ENCODE measurements at places on chromosomes 4 and X.

DNA sequence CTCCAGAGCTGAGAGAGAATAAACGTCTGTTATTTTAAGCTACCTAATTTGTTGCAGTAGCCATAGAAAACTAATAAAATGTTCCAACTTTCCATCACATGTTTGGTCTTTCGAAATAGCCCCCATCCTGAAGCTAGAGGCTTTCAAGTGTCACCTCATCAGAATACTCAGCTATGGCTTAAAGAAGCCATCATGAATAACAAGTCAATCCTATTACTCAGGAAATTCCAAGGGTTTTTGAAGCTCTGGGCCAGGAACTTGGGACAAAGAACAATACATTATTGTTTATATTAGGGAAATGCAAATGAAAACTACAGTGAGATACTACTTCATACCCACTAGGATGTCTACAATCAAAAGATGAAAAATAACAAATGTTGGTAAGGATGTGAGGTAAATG lies 42.2 kb downstream of the TBCK start:
- no peak for ATAC-seq

GRCh38 chr4:16079046-16079445 lies 4.8 kb downstream of the PROM1 start:
- ATAC-seq = no peak

DNA sequence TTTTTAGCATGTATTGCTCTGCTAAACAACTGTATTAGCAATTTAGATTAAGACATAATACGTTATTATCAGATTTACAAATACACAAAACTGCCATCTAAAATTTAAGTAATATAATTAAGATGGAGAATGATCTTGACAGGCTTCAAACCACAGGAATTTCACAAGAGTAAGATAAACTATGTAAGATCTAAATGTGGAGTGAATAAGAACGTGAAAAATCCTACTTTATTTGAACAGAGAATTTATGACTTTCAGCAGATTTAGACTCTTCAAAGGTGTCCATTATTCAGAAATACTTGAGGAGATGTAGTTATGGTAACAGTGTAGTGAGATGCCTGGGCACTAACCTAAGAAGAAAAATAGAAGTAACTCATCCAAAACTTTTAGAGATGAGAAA lies 73.2 kb downstream of the SLC4A4 start:
- ATAC-seq = no peak

DNA sequence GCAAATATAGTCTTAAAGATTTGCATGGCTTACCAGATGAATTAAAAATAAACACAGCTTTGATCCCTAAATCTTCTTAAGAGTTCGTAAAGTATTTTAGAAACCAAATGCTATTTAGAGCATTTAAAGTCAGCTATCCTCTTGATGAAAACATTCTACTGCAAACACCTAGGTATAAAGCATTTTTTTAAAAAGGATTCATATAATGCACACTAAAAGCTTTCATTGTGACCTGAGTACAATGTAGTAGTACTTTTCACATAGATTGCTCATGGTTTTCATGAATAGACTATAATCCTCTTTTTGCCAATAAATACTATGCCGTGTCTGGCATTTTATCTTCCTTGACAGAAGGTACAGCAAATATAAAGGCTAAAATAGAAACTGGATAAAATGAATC lies 805.1 kb upstream of the INTU start:
- no peak for ATAC-seq

- ATAC-seq = no peak
These were observed 43.0 kb downstream of the C4orf33 start for GRCh38 chr4:129138810-129139496.

- ATAC-seq = no peak
These were observed 380.4 kb downstream of the GPM6A start for GRCh38 chr4:175431694-175432093.

GRCh38 chr4:117957571-117957970 lies 76.7 kb upstream of the NDST3 start:
- no peak for ATAC-seq

DNA sequence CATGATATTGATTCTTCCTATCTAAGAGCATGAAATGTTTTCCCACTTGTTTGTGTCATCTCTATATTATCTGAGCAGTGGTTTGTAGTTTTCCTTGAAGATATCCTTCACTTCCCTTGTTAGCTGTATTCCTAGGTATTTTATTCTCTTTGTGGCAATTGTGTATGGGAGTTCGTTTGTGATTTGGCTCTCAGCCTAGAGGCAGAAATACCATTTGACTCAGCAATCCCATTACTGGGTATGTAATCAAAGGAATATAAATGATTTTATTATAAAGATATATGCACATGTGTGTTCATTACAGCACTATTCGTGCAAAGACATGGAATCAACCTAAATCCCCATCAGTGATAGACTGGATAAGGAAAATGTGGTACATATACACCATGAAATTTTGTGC lies 172.7 kb upstream of the IL15 start:
- peak; percentile 2 for ATAC-seq

- peak; percentile 30 for ATAC-seq
These were observed 566 bp downstream of the LARP7 start for GRCh38 chr4:112637552-112637866.

DNA sequence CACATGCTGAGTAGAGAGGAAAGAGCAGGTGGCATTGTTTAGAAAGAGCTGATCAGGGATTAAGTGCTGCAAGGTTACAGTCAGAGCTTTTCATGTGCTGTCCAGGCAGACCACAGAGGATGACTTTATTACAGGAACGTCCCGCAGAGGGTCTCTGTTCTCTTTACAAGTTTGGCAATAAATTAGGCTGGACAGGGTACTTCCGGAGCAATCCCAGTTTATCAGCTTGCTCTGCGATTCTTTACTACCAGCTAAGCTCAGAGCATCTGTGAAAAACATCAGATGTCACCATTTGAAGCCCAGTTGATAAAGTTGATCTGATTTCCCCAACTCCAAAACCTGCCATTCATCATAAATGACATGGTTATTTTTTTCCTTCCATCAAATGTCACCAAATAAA lies 633.1 kb downstream of the NLGN4X start:
- ATAC-seq = no peak

- ATAC-seq = peak; percentile 25
These were observed 929.1 kb downstream of the STIM2 start for GRCh38 chr4:27789773-27790172.

- ATAC-seq = peak; percentile 31
These were observed 72.5 kb upstream of the EMCN start for GRCh38 chr4:100590325-100590724.

GRCh38 chr4:37561196-37561802 lies 124.9 kb downstream of the RELL1 start:
- ATAC-seq = no peak

DNA sequence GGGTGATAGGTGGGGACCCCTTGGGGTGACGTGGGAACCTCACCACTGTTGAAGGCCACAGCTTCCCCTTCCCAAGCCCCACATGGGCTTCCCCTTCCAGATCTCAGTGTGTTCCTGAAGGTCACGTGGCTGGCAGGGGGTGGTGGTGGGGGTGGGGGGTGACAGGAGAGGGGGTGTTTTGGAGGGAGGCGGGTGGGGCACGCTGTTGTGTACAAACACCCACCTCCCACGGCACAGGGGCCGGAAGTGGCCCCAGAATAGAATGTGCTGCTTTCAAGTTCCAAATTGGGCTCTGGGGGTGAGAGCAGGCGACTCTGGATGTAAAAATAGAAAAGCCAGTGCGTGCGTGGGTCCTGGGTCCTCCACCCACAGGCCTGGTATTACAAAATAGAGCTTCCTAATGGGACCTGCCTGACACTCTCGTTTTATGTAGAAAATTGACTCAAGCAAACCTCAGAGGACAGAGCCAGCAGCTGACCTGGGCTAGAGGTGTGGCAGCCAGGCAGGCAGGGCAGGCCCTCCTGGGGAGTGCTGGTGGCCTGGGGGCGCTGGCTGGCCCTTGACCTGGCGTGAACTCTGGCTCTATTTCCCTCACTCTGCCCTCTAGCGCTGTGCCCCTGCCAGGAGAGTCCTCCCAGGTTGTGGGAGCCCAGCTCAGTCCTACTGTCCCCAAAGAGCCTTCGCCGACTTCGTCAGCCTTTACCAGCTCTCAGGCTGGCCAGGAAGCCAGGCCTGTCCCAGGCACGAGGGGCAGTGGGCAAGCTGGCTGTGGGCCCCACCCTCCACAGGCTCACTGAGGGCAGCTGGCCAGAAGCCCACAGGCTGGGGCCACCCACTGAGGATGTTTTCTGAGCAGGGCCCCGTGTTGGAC lies 5.4 kb upstream of the SH3BP2 start:
- ATAC-seq = no peak

DNA sequence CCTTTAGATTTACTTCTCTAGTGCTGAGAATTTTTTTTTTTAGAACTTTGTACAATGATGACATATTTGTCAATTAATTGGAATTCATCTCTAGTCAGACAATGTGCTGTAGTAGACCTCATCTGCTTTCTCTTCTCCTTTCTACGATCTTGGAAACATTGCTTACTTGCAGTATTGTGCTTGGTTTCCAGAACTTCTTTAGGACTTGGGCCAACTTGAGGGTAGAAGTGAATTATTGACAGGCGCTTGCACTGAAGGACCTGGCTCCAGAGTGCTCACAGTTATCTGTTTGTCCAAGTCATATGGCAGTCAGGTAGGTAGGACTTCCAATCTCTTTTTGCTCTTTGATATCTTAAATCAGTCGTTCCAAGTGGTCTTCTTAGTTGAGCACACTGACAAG lies 39.6 kb downstream of the FNIP2 start:
- no peak for ATAC-seq

- peak; percentile 85 for ATAC-seq
These were observed 45.7 kb upstream of the GATB start for GRCh38 chr4:151806511-151806927.

Measured in SK-N-SH treated with all-trans-retinoic acid at 6 μM for 48 hours (cell line).